ENCODE measurements at places on chromosomes 7 and 10. TPM values are rescaled to one million over a fixed set of nuclear protein-coding genes. Genes with fewer than 3 reads are reported as not detected.

GRCh38 chr10:71911296-71911953 is 52.8 kb upstream of the CHST3 start:
- no peak for DNase-seq

ASB15 gene
- polyA plus RNA-seq: 5.6 TPM

DNA sequence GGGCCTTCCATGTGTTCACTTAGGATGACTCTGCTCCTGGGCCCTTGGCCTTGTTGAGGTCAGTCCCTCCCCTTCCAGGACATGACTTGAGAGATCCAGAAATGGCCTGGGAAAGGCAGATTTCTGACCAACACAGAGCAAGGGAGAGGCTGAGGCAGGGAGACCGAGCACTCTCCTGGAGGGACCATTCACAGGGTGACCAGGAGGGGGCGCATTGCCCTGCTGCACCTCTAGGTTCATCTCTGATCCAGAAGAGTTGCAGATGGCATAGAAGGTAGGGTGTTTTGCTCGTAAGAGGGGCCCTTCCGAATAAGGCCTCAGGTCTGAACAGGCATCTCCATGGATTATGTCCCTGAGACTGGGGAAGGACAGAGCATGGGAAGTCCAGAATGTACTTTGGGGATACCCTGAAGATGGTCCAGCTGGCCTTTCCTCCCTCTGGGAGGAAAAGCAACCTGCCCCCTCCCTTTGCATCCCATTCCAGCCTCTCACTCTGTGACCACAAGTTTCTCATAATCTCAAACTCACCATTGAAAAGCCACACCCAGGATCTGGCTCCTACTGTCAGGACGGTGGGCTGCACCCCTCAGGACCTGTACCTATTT is 6.6 kb downstream of the DMBT1 start:
- no peak for DNase-seq

GRCh38 chr10:5400468-5401240 is 4.0 kb downstream of the TUBAL3 start:
- DNase-seq: no peak

DNA sequence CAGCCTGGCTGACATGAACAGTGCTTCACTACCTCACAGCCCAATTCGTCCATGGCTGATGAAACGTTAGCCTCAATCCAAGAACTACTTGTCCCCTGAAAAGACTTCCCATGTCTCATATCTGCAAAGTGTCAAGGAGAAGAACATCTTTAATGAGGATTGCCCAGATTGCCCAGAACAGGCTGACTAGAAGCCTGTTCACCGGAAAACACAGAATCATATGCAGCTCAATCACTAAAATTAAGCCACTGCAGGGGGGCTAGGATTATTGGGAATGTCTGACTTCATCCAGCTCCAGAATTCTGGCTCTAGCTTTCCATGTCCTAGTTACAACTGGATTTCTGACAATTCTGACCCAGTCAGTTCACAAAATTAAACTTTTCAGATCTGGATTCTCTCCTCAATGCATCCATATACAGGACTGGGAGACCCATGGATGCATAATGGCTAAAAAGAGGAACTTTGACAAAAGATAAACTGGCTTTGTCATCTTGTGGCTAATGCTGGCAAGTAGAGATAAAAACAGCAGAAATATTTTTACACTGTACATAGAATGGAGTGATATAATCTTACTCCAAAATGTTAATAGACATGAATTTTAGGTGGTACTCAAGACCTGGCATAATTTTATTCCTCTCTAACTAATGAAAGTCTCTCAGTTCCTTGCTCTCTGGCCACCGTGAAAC is 467.0 kb upstream of the POT1 start:
- DNase-seq: no peak

HABP2 gene
- 0.19 TPM for polyA plus RNA-seq

DNA sequence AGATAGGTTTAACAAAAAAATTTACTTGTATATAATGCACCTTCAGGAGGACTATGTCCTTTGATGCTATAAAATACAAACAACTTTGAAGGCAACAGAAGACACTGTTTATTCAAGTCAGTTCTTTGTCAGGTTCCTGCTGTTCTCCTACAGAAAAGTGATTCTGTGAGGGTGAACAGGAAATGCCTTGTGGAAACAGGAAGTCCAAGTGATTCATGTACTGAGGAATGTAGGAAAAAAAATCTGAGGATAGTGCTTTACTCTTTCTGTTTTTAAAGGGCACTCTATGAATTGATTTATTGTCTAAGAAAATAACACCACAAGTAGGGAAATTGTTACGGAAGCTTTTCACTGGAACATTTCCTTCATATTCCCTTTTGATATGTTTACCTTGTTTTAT is 171.9 kb downstream of the HDAC9 start:
- no peak for DNase-seq

DNA sequence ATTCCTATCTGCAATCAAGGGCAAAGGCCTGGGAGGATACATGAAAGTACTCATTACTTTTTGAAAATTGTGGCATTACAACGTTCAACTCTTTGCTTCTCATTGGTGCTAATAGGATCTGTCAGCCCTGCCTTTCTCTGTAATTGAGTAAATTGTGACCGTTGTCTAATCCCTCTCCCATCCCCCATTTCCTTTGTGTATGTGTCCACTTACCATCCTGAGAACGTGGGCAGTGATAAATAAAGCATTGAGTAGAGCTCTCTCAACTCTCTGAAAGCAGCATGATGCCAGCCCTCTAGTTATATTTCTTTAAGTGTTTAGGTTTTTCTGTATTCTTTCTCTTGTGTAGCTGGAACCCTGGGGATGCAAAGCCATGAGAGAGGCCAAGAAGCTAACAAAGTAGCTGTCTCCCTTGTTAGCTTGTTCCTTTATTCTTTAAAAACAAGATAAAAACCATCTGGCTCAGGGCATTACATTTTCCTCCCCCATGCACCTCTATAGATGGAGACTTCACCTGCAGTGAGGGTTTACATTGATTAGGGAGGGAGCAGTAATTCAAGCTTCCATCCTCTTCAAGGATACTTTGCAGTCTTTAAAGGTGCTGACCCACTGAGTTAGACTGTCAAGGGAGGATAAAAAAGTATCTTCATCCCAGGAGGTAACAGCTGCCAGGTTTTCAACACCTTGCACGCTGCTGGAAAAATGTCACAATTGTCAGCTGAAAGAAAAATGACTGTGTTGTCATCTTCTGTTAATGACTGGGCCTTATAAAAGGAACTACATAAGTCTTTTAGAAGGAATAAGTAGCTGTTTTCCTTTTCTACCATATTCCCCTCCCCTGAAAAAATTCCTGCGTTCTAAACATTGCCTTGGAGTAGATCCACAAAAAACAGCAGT is 112.3 kb downstream of the BTRC start:
- no peak for DNase-seq

DNA sequence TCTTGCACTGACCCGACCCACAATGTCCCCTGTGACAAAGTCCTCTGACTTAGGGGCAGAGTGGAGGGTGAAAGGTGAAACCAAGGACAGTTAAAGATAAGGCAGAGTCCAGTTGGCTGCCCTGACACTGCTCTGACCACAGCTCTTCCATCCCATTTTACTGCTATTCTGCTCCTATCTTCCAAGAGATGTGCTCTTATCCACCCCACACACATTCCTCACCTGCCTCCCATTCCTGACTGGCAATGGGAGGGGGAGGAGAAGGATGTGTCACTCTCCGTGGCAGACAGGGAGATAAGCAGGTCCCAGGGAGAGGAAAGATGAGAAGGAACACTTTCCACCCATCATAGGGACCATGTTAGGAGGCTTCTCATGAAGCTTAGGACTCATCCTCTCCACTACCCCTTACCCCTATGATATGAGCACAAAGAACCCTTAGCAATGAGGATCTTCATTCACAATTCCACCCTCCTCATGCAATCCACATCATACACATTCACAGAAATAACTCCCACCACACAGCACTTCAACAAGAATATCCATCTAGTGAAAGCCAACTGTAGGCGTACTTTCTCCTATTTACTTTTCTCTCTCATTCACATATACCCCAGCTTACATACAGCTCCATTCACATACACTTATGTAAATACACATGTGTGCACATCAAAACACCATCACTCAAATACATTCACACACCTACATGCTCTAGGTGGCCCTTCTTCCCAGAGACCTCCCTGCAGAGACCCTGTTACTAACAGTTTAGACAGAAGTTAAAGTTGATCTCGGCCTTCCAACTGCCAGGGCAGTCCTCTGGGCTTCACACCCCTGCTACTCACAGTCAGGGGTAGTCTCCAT is 6.6 kb downstream of the SYNPO2L start:
- DNase-seq: no peak

FOXI2 gene
- 0.47 TPM for polyA plus RNA-seq

DNA sequence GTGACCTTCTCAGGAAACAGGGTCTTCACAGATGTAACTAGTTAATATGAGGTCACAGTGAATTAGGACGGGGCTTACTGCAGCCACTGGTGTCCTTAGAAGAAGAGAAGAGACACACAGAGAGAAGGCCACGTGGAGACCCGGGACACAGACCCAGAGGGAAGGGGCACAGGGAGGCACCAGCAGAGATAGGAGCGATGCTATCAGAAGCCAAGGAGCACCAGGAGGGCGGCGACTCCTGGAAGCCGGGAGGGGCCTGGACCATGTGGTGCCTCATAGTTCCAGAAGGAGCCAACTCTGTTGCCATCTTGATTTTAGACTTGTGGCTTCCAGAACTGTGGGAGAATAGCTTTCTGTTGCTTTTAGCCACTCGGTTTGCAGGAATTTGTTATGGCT is 505.9 kb downstream of the TCERG1L start:
- no peak for DNase-seq

GRCh38 chr7:111987115-111987826 is 218.9 kb downstream of the DOCK4 start:
- DNase-seq: no peak

- no peak for DNase-seq
These were observed 135.9 kb downstream of the ABCA13 start for GRCh38 chr7:48307041-48307714.

DNA sequence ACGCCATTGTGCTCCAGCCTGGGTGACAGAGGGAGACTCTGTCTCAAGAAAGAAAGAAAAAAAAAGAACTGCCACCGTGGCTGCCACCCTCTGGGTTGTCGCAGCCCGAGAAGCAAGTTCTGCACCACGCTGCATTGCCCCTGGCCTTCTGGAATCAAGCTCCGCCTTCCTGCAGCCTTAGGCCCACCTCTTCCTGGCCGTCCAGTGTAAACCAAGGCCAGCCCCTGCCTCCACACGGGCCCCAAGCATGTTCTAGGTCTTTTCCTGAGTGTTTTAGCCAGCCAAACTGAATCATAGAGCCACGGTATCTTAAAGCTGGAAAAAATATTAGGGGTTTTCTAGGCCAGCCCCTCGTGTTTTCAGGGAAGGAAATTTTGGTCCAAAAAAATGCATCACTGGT is 188.9 kb downstream of the CCDC3 start:
- DNase-seq: no peak

DNA sequence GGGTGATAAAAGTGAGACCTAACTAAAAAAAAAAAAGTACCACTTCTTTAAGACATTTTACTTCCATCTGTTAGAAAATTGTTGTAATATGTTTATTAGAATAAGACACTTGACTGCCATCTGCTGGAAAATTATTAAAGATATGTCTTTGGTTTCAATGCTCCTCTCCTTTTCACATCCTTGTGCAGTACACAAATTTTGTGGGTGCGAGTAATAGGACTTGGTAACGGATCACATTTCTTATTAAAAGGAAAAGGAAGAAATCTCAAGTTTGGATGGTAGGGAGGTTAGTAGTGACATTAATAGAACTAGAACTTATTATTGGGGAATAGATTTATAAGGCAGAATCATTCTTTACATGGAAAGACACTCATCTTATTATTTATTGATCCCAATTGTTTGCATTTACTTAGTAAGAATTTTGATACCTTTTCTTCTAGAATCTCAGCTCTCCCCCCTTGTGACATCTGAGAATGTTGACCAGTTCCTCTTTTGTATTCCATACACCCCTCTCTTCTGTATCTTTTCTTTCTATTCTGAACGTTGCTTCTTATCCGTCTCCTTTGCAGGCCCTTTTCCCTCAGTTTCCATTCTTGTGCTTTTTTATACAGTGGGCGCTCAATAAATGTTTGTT is 43.0 kb upstream of the RPA3 start:
- DNase-seq: peak; percentile 49

PANK1 gene
- polyA plus RNA-seq: 13.8 TPM

- no peak for DNase-seq
These were observed 136.2 kb downstream of the LHPP start for GRCh38 chr10:124597846-124598165.

- peak; percentile 85 for DNase-seq
These were observed 88.1 kb upstream of the RSU1 start for GRCh38 chr10:16905320-16905719.

ITPRID1 gene
- 0.52 TPM for polyA plus RNA-seq

GRCh38 chr10:124010563-124011131 is 82.8 kb downstream of the CHST15 start:
- no peak for DNase-seq

GRCh38 chr10:29067161-29067560 is 221.7 kb upstream of the LYZL1 start:
- DNase-seq: no peak

FOXP2 gene
- 10.3 TPM for polyA plus RNA-seq

Measured in forelimb muscle (tissue), 1 donor.